ENCODE measurements at places on chromosomes 2 and 18.

DNA sequence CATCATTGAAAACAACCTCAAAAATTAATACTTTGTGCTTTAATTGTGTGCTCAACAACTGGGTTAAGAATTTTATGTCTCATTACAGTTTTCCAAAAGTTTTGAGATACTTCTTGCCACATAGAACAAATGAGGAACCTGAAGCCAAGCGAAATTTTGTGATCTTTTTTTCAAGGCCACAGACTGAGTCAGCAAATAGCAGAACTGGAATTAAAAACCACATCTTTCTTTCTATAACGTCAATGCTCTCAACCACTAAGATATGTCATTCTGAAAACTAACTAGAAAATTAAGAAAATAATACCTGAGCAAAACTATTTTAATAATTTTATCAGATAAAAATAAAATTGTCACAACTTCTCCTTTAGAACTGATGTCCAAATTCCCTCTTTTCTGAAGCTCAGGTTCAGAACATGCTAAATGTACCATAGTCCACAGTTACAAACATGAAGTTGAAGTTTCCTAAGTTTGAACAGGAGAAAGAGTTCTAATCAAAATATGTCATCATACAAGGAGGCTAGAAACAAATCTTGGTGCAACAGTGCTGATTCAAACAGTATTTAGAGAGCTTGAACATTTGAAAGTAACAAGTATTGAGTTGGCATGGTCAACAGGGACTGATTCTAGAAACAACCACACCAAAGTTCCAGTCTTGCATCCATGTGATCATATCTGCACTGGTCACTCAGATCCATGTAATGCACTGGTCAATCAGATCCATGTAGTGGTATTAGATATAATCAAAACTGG lies 27.6 kb upstream of the CALCRL start:
- no peak for DNase-seq

GRCh38 chr2:158411748-158412147 lies 44.8 kb downstream of the CCDC148 start:
- DNase-seq: no peak

GRCh38 chr2:222319586-222320435 lies 21.0 kb upstream of the PAX3 start:
- DNase-seq: no peak

DNA sequence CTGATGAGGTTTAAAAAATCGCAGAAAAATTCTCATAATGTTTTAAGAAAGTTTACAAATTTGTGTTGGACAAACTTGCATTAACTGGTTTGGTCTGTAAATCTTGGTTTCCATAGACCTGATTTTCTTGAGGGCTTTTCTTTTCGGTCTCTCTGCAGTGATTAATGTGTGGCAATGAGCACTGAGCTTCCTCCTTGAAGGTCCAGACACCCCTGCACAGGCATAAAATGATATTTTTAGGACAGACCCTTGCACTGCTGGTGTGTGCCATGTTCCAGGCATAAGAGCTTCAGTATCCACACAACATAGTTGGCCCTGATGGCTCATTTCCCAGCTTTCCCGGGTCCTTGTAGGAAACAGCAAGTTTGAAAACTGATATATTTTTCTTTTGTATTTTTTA lies 33.7 kb downstream of the MRPL33 start:
- DNase-seq: no peak

DNA sequence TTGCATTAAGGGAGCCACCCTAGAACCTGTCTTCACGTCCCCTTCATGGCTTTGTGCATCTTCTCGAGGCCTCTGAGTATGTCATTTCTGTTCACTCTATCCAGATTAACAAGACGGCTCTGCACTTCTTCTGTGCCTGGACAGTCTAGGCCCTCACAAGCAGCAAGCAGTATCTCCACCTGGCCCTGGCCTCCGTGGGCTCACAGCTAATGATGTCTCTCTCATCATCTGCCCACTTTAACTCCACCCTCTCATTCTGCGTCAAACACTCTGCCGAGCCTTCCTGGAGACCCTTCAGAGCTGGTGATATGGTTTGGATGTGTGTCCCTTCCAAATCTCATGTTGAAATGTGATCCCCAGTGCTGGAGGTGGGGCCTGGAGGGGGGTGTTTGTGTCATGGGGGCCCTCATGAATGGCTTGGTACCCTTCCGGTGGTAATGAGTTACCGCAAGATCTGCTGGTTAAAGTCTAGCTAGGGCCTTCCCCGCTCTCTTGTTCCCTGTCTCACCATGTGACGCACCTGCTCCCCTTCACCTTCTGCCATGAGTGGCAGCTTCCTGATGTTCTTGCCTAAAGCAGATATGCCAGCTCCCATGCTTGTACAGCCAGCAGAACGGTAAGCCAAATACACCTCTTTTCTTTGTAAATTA lies 132.5 kb upstream of the ID2 start:
- no peak for DNase-seq

DNA sequence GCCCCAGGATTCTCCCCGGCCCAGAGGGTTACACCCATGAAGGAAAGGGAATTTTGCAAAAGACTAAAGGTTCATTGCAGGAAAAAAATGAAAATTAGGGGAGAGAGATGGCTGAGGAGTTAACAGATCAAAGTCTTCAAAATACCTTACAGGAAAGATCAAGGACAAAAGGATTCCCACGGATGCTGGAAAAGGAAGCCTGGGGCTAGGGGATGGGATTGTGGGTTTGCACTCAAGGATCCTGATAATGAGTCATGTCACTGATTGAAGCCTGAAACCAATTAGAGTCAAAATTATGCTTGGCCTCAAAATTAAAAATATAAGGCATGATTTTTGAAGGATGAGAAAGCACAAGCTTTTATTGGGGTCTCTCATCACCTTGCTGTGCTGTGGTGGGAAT lies 32.6 kb upstream of the COPS8 start:
- no peak for DNase-seq

DNA sequence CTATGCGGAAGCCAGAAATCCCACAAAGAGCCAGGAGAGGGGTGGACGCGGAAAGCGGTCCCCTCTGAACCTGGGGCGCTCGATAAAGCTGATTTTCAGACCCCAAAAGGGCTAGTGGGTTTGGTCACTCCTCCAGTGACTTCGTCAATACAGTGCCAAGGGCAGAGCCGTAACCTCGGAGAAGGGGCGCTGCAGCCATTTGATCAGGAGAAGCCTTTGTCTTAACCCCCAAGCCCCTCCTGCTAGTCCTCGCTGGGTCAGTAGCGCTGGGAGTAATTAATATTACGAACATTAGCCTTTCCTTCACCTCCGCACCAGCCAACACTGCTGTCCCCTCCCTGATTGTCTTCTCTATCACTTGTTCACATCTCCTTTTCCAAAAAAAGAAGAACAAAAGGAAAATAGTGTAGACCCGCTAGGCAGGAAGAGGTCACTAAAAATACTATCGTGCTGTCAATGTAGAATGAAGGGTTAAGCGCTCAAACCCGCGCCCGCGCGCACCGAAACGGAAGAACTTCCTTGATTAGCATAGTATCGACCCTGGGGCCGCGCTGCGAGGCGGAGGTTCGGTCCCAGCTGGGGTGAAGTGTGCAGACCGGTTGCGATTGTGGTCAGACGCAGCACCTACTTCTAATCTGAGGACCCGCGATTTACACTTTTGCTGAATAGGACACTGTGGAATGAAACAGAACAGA lies 63.2 kb upstream of the MAPRE2 start:
- no peak for DNase-seq

DNA sequence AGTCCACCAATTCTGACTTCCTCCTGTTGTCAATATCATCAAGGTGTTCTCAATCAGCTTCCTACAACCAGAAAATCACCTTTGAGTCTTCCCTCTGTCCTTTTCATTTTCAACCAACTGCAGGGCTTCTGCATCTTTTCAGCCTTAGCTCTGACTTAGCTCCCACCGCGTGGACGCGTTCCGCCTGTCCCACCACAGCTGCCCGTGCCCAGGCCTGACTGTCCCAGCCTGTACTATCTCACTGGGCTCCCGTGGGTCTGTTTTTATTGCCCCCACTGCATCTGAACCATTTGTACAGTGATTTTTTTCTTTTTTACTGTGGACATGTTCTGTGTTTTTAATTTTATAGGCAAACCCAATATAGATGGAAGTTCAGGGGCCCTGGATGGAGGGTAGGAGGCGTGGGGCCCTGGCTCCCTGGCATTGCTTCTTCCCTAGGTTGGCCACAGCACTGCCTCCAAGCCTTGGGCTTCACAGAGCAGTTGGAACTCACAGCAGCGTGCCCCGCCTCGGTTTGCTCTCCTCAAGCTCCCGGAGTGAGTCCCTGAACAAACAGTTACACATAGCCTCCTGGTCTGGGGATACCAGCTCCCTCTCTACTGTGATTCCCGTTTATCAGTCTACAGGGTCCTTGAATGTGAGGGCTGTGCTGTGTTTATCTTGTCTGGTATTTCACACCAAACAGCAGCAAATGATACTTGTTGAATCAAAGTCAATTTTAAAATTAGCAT lies 280.6 kb upstream of the PXDN start:
- DNase-seq: no peak

- no peak for DNase-seq
Measured at GRCh38 chr2:10523406-10524189, 75.5 kb upstream of the ODC1 start.

- DNase-seq: no peak
Measured at GRCh38 chr2:77434880-77435279, 87.3 kb downstream of the LRRTM4 start.

DNA sequence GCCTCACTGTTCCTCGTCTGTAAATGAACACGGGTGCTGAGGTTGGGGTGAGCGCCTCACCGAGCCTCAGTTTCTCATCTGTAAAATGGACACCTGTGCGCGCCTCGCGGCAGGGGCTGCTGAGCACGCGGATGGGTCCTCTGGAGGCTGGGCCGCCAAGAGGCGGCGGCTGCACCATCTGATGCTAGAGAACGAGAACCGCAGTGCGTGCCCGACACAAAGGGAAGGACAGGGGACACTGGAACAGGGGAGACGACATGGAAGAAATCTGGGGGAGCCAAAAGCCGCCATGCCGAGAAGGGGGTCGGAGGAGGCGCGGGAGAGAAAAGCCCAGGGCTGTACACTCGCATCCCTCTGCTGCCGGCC lies 118.7 kb upstream of the ZNF516 start:
- DNase-seq: no peak

- DNase-seq: no peak
Measured at GRCh38 chr2:17594533-17595401, 54.3 kb downstream of the VSNL1 start.

GRCh38 chr2:125073440-125073839 lies 1048.4 kb downstream of the CNTNAP5 start:
- DNase-seq: no peak

DNA sequence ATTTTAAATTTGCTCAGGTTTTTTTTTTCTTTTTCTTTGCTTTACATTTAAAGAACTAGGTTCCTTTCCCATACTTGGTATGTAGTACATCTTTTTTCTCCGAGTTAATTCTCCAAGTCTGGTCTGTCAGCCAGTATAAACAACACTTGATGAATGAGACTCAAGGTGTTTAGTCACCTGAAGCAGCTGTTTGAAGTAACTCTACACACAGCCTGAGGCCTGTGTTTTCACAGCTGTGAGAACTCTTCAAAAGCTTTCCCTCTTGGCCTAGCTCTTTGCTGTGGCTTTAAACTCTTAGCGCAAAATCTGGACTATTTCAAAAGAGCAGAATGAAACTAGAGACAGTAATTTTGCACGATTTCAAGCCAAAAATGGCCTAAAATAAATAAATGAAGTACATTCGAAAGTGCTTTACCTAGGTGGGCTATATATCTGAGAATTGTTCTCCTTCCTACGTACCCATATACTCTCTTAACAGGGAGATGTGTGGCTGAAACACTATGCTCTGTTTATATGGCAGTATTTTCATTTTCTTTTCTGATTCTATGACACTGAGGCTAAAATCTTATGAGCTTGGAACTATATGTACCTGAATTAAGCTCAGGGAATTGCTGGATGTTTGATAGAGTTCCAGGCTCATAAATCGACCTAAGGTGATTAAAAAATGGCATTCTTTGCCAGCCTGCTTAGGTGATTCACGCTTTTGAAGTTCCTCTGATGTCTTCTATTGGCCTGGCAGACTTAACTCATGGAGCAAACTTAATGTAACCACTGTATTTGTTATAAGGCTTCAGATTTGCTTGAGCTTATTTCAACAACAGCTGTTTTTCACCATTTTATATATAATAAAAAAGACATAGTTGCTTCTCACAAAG lies 1044.1 kb upstream of the ZEB2 start:
- no peak for DNase-seq

DNA sequence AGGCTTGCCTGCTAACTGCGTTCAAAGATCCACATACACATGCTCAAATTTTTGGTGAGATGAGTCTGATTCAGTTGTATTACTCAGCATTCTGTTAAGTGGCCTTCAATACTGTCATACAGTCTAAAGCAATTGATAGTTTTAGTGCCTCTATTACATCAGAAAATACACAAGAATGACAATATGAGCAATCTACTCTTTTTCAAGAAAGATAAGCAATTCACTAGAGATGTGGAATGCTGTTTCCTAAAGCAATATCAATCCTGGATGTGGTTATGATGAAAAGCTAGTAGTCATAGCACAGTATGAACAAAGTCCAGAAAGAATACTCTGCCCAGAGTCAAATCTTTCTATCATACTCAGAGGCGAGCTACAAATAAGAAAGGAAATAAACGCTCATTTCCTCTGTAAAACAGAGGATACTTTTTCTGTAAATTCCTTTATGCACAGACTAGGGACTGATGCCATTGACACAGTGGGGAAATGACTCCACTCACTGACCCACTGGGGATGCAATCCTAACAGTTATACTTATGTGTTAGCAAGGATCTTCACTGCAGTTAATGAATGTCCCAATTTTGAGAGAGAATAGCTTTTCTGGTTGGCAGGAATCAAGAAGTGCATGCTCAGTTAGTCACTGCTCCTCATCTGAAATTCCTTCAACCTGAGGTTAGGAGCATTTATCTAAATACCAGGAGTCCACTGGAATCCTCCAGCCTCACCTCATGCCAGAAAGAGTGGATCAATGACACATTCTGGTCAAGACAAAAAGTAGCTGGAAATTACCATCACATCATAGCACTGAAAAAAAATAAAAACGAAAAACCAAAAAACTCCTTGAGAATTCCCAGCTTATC lies 83.3 kb downstream of the PDE11A start:
- no peak for DNase-seq

GRCh38 chr2:127873707-127874303 lies 12.0 kb downstream of the AMMECR1L start:
- no peak for DNase-seq

DNA sequence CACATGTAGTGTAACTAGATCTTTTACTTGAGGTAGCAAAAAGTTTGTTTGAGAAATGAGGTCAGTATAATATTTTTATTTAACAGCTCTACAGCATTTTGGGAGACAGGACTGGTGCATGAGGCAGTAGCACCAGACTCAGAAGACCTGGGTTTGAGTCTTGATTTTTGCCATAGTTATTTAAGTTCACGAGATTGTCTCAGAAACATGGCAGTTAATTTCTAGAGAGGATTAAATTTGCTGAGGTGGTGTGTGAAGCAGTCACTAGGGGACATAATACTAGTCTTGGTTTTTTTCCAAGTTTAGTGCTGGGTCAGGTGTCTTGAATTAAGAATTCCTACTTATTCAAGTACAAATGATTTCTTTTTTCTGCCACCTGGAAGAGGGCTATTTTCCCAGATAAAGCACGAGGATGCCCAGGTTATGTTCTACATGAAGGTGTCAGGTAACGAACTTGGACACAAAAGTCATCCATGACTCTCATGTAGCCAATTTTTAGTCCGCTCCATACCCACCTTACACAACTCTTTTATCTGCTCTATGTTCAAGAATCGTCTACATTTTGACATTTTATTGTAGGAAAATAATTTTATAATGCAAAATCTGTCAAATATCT lies 1.4 kb downstream of the MARCHF7 start:
- DNase-seq: no peak

All from stimulated activated CD8-positive, alpha-beta memory T cell treated with anti-CD3 and anti-CD28 coated beads, Interleukin-4, amount 100 ng/mL, for 4 hours (primary cell).